ENCODE measurements at places on chromosomes 5 and 9.

- no peak for DNase-seq
Observed at GRCh38 chr9:82456642-82457041, 468.1 kb downstream of the SPATA31D1 start.

DNA sequence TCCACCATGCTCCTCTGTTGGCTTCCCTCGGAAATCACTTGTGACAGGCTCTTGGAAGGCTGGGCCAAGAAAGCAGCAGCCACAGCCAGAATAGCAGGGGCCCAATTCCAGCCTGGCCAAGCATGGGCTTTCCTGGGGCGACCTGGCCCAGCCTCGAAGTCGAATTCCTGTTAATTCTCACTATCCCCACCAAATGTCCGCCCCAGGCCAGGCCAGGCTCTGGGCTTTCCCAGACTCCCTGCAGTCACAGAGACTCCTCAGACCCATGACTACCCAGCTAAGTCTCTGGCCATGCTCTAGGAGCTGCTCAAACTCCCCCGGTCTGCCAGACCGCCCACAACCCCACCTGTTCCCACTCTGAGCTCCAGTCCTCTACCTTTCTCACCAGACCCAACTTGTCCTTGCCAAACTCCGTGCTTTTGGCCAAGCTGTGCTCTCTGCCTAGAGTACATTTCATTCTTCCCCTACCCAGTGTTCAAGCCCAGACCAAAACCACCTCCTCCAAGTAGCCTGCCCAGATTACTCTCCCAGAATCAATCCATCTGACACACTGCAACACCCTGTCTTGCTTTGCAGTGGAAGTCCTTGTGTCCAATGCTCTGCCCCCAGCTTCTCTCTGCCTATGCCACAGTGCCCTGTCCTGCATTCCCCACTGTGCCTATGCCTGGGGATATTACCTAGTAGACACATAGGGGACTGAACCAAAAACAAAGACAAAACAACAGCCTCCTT lies 26.2 kb downstream of the SHB start:
- no peak for DNase-seq

DNA sequence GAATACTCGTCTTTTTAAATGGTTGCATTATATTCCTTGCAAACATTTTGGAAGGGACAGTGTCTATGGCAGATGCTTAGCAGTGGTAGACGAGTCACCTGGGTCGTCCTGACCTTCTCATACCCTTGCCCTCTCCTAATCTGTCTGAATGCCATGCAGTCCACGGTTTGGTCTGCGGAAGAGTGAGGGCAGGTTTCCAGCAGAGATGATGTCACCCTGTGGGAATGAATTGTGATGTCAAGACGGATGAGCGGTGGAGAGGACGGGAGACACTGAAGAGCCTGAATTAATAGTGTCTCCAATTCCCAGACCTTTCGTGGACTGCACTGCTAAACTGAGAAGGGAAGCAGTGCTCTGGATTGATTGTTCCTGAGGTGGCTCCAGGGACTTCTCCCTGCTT lies 329.0 kb upstream of the PANK3 start:
- no peak for DNase-seq

DNA sequence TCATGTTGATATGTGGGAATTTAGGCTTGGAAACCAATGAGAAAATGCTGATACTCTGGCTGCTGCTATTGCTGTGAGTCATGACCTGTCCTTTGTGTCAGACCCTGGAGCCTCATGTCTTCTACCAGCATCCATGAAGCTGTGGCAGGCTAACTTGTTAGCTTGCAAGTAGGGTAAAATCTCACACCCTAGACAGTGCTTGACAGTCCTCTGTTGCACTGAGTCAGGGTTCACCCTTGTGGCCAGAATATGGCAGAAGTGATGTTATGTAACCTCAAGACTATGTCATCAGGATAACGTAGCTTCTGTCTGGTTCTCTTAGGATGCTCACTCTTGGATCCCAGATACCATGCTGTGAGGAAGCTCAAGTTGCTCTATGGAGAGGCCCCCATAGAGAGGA lies 110.8 kb downstream of the LHX2 start:
- no peak for DNase-seq

DNA sequence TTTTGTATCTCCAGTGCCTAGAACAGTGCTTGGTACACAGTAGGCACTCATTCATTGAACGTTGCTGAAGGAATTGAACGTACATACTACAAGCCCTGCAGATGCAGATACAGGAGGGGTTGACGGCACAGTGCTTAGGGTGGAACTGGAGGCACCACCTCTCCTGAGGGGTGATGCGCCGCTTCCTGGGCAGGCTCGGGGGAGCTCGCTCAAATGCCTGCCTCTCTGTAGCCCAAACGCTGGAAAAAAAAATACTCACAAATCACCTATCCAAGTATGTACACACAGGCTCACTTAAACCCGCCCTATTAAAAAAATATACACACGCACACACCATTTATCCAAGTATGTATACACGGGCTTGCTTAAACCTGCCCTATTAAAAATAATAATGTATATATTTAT lies 536 bp upstream of the COMMD10 start:
- DNase-seq, result peak; percentile 20

DNA sequence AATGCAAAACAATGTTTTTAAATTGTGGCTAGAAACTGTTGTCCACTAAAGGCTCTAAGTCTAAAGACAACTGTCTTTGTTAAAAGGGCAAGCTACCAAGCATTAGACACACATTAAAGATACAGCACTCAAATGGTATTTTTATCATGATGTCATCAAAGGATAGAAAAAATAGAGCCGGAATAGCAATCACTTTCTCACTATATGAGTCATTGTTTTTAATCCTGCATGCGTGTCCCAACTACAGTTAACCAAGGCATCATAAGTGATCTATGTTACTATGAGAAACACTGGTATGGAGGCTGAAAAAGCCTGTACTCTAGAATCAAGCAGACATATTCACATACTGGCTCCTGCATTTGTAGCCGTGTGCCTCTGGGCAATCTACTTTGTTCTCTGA lies 1.9 kb upstream of the PJA2 start:
- no peak for DNase-seq

DNA sequence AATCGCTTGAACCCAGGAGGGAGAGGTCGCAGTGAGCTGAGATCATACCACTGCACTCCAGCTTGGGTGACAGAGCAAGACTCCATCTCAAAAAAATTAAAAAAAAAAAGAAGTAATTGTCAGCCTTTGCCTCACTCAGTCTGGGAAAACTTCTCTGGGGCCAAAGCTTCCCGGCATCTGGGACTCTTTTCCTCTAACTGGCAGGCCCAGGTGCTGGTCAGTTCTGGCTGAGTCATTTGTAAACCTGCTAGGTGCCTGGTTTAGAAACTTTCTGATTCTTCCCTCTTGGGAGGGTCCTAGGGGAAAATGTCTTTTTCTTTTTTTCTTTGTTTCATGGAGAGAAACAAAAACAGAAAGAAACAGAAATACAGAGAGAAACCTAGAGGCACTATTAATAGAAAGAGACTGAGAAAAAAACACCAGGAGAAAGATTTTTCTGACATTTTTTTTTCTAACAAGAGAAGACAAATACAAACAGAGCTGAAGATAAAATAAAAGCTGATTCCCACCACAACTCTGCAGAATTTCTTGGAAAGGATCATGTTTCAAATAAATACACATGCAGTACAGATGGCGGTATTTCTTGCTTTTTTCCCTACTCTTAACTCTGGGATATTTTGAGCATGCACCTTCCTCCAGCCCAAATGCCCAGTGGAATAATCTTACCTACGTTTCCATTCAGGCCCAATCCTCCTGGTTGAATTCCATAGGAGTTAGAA lies 22.1 kb upstream of the UBAP2 start:
- DNase-seq, result no peak

- no peak for DNase-seq
Observed at GRCh38 chr5:23042226-23042625, 189.1 kb upstream of the CDH12 start.

DNA sequence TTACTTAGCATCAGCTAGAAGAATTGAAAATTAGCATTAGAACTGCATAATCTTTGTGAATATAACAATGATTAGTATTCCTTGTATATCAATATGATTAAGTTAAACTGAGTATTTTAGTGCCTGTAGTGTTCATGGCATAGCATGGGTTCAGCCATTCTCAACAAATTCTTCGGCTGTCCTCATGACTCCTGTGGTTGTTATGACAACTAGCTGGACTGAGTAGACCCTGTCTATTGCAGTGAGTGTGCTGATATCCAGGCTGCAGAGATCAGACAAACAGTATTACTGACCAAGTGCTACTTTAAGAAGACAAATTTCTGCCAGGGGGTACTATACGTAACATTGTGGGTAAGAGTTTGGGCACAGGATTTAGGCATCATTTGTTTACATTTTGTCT lies 125.9 kb downstream of the NUDT12 start:
- no peak for DNase-seq
